ENCODE measurements at places on chromosomes 12 and 14.
A peak's percentile ranks its signal among the peaks of the same experiment; 100 is the strongest.

DNA sequence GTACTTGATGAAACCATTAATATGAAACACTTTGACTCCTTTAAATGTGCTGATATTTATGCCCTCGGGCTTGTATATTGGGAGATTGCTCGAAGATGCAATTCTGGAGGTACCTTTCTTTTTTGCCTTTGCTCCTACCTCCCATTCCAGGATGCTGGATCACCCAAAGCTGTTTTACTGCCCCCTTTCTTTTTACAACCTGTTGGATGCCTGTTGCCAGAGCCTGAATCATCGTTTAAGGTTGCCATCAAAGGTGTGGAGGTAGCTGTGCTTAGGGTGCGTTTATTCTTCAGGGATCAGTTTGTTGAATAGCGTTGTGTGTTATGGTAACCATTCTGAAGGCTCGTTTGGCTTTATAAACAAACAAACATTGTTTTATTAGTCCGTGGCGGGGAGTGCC lies 19.9 kb upstream of the TAMALIN start:
- no peak for DNase-seq

DNA sequence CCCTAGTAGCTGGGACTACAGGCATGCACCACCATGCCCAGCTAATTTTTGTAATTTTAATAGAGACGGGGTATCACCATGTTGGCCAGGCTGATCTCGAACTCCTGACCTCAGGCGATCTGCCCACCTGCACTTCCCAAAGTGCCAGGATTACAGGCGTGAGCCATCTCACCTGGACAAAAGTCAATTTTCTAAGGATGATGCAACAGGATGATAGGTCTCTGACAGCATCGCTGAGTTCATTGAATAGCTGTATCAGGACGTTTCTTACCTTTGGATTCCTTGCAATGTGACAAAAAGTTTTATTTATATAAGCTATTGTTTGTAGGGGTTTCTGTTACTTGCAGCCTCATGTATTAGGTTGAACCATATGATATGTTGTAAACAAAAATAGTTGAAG lies 55.5 kb upstream of the PCED1B start:
- DNase-seq = no peak

- no peak for DNase-seq
Observed at GRCh38 chr14:49497725-49498348, 88.3 kb downstream of the RPS29 start.

GRCh38 chr12:28602786-28603185 lies 412.5 kb downstream of the CCDC91 start:
- DNase-seq = no peak

DNA sequence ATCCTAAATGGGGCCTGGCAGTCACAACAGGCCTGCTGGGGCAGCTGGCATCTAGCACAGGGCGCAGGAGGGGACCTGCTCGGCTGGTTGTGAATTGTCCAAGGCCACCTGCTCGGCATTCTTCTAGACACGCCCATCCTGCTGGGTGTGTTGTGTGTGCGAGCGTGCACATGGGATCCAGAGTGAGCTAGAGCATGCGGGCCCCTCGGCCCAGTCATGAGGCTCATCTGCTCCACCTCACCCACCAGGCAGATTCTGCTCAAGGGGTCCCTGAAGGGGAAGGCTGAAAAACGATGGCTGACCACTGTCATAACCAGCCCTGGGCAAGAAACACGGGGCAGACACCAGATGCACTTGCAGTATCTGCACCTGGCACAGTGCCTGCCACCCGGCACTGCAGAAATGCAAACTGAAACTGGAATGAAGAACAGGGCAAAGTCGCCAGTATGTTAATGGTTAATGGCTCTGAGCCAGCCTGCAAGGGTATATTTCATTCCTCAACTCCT lies 31.8 kb downstream of the MAX start:
- DNase-seq = no peak

GRCh38 chr14:73842851-73843250 lies 8.8 kb upstream of the PTGR2 start:
- no peak for DNase-seq

GRCh38 chr12:128643155-128643554 lies 180.6 kb downstream of the SLC15A4 start:
- no peak for DNase-seq

- peak; percentile 90 for DNase-seq
Observed at GRCh38 chr12:6961695-6962284, 8.7 kb downstream of the PHB2 start.

- DNase-seq = no peak
Observed at GRCh38 chr12:84551373-84551772, 361.2 kb downstream of the SLC6A15 start.

DNA sequence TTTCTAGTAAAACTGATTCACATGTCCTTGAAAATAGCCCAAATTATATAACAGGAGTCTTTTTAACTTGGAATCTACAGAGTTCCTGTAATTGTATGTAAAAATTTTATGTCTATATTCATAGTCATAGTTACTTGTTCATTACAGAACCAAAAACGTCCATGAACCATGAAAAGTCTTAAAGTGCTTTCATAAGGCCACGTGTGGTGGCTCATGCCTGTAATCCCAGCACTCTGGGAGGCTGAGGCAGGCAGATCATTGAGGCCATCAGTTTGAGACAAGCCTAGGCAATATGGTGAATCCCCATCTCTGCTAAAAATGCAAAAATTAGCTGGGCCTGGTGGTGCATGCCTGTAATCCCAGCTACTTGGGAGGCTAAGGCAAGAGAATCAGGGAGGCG lies 48.4 kb downstream of the GALNT4 start:
- no peak for DNase-seq

DNA sequence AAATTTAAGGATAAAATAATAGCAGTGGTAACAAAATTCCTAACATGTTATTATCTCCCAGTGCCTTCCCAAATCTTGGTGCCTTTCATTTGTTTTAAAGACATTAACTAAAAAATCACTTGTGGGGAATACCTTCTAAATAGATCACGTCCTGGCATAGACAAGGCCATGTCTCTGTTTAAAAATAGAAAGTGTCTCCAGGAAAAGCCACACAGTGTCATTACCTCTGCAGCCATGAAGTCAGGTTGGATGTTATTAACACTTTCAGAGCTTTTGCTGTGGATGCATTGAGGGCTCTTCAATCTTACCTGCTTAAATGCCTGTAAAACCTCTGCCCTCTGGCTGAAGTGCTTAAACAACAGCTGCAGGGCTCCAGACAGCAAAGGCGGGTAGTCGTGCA lies 211.1 kb downstream of the ITPR2 start:
- no peak for DNase-seq

DNA sequence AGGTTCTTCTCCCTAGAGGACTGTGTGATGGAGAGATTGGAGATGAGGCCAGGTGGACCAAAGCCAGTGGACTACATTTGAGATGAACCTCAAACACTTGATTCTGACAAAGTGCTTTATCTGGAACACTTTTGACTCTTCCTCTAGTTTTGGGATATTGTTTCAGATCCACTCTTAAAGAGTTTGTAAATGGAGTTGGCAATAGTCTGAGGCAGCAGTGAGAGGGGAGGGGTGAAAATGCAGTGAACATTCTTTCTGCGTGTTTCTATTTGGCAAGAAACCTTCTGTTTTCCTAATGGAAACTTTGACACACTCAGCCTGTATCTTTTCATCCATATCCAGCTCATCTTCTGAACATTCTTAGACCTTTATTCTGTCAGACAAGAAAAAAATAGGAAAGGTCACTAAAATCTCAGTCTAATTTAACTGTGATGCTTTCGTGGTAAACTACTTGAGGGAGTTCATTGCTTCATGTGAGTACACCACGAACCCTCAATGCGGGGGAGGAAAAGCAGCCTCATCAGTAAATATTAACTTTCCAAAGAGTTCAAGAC lies 57.4 kb upstream of the KCNJ8 start:
- no peak for DNase-seq

GRCh38 chr12:10540776-10541205 lies 35.1 kb downstream of the EIF2S3B start:
- no peak for DNase-seq

DNA sequence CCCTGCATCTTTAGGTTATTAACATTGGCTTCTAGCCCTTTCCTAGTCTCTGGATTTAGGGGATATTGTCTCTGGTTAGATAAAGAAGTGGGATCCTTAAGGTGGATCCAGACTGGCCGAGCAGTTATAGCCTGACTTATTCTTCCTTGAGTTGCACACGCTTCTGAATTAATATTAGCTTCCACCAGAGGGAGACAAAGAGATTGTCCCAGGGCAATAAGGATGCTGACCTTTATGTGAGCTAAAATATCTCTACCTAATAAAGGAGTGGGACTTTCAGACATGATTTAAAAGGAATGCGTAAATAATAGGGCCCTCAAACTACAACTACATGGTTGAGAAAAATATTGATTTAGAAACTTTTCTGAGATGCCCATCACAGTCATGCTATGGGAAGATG lies 139.7 kb downstream of the SLCO1B3 start:
- no peak for DNase-seq

DNA sequence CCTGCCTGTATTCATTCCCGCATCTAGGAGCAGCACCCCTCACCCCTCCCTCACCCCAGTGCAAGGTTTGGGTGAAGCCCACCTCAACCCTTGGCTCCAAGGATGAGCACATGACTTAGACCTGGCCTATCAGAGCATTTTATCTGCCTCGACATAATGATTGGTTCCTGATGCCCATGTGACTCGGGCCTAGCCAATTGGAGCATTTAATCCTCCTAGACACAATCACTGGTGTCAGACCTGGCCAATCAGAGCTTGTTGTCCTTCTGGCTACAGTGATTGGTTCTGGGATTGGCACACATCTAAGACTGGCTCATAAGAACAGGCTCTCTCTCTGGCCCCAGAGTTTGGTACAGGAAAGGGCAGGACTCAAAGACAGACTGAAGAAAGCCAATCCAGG lies 73.1 kb upstream of the MYL2 start:
- no peak for DNase-seq

DNA sequence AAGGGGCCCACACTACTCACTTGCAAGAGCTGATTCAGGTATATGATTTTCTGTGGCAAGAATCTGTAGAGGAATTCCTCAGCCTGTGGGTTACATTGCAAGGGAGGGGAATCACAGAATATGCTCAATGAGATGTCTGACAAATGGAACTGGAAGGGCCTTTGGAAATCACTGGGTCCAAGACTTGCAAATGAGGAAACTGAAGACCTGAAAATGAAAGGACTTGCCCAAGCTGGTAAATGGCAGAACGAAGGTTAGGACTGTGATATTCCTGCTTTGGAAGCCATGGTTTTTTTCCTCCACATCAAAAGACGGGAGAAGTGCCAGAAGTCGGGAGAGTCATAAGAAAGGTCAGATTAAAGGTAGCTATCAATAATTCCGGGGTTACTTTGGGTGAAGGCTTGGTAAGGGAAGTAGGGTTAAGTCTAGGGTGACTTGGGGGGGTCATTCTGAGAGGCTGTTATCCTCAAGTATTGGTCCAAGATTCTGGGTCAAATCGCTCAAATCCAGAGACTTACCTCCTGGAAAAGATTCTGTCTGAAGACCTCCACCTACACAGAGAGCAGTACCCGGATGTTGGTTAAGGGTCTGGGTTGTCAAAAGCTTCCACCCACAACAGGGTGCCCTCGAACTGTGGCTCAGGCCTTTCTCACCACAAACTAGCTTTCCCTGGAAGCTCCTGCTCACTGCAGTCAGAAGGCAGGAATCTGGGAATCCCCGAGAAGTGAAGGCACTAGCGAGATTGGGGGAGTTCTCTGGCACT lies 539 bp downstream of the PSME2 start:
- no peak for DNase-seq

- DNase-seq = peak; percentile 77
Observed at GRCh38 chr14:77037938-77038568, 9.5 kb upstream of the IRF2BPL start.

DNA sequence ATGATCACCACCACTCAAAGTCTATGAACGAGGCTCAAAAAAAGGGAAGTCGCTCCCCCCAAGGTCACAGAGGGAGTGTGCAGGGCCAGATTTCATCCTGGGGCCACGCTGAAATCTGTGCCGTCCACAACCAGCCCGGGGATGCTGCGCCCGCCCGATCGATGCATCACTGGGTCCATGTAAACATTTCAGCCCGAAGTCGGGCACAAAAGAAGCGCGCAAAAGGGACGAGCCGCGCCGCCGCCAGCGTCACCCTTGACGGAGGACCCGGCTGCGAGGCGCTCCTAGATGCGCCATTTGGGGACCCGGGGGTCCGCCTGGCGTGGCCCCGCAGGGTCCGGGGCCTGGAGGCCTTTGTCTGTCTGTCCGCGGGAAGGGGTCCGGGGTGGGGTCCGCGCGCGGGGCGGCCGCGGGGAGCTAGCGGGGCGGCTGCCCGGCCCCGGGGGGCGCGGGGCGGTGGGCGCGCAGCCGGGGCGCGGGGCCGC lies 503 bp downstream of the FBXO21 start:
- DNase-seq = peak; percentile 74

DNA sequence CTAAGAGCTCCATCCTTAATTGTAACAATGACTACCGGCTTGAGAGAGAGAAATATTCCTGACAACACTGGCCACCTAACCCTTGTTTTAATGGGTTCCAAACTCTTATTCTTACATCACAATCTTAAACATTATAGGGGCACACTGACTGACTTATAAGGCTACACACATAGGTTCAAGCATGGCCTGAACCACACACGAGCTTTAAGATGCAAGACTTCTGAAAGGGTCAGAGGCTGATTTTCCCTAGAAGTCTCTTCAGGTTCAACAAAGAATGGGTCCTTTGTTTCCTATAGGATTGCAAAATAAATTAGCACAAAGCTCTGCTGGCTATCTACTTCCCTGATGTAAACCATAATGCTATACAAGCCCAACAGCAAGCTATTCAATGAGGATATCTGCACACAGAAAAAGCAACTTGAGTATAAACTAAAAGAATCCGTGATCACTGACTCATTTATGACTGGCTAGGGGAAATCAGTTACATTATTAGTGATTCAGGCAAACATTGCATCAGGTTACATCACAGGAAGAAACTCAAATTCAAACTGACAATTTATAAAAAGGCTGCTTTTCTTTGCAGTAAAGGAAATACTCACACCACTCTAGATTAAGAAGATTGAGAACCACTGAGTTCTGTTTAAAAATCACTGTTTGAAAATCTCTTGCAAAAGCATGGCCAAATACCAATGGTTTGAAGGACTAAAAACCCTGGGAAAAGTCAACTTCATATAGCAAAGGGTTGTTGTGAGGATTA lies 8.5 kb downstream of the BTG1 start:
- no peak for DNase-seq

- DNase-seq = peak; percentile 60
Observed at GRCh38 chr12:62934239-62934798, 631 bp downstream of the PPM1H start.

DNA sequence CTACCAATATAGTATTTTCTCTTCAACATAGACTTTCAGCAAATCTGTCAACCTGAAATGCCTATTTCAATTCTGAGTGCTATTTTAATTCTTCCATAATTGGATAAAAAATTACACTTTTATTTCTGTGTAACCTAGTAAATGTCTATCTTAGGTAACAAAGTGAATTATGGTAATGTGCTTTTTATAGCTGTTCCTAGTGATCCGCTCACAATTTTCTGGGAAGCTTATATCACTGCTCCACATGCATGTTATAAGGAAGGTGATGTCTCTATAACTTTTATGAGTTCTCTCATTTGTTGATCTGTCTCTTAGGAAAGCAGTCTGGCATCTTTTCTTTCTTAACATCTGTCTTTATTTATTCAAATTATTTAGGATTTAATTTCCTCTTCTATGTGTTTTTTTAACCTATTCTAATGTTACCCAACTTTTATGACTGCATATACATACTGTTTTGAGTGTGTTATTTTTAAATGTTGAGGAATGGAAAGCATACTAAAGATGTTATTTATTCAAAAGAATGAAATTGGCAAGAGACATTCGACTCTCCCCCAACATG lies 777.1 kb upstream of the MDGA2 start:
- DNase-seq = no peak

- no peak for DNase-seq
Observed at GRCh38 chr14:68364792-68365192, 428.1 kb downstream of the ZFP36L1 start.

- no peak for DNase-seq
Observed at GRCh38 chr12:72271451-72272090, 599 bp upstream of the TRHDE start.

- DNase-seq = no peak
Observed at GRCh38 chr12:92547420-92547819, 155.4 kb upstream of the PLEKHG7 start.

Data from activated CD8-positive, alpha-beta memory T cell treated with anti-CD3 and anti-CD28 coated beads for 24 hours (primary cell).